ENCODE measurements at places on chromosomes 11 and 22. TPM values are rescaled to one million over a fixed set of nuclear protein-coding genes. Genes with fewer than 3 reads are reported as not detected.

DNA sequence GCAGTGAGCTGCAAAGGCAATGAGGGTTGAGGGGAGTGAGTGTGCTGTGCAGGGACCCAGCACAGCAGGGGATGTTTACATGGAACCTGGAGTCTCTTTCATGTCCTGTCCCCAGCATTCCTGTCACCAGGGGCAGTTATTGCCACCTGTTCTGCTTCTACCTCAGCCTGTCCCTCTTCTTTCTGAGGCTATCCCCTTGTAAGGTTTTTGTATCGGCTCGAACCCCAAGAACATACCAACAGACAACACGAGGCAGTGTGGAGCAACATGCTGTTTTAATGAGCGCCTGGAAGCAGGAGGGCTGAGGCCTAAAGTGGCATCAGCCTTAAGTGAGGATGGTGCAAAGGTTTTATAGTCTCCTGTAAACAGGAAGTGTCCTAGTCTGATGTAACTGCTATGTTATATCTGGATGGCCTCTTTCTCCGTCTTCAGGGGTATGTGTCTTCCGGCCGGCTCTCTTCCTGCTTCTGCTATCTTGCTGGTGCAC, 3.9 kb downstream of the SCGB2A2 start:
- no peak for DNase-seq
- no peaks in the 10 kb centered on the region for H3K4me1 ChIP-seq

- H3K4me3 ChIP-seq = no peak overlapping the region
- H3K4me1 ChIP-seq = no peaks in the 10 kb centered on the region
- no peak for DNase-seq
Measured at GRCh38 chr11:82403640-82404305, 329.9 kb downstream of the FAM181B start.

DNA sequence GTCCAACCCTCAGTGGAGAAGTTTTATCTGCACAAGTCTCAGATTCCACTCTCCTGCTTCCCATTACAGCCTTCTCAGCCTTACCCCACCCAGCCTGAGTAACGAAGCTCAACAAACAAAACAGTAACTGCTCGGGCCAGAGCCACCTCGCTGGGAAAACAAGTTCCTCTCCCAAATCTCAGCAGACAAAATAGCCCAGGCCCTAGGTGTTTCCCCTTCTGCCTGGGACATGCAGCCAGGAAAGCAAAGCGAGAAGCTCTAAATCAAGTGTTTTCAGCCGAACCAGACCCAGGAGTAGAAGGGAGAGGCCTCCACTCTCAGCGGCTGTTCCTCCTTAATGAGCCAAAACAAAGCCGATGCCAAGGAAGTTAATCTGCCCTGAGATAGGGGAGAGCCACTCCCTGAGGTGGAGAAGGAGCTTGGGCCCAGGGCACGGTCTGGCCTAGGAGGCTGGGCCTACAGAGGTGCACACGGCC, 44.0 kb downstream of the LIF start:
- H3K27me3 ChIP-seq = no peaks in the 10 kb centered on the region
- peaks cover 7% of the 10 kb centered on the region for H3K36me3 ChIP-seq
- no peak overlapping the region for H3K4me3 ChIP-seq
- DNase-seq = no peak
- peaks cover 22% of the 10 kb centered on the region for H3K4me1 ChIP-seq

DNA sequence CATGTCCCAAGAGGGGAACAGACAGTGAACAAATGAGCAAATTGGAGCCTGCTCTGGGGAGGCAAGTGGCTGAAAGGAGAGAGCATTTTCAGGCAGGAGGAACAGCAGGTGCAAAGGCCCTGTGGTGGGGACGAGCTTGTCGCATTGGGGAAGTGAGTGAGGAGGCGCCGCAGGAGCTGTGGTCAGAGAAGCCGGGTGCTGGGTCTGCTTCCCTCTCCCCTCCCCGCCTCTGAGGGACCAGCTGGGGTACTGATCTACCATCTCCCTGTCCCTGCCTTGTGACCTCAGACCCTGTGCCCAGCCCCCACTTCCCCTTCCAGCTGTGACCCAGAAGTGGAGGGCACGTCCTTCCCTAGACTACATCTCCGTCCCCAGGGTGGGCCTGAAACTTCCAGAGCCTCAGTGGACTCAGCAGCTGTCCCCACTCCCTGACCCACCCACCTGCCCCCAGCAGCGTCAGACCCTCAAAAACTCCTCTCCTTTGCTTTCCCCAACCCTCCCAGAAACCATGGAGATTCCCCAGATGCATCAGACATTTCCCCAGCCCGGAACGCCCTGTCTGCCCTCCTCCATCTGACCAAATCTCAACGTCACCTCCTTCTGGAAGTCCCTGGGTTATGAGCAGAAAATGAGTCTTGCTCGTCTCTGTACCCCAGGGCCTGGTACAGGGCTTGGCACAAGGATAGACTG, 19.7 kb upstream of the PDGFB start:
- no peaks in the 10 kb centered on the region for H3K27me3 ChIP-seq
- no peak overlapping the region for H3K4me3 ChIP-seq
- DNase-seq = no peak
- peaks cover 10% of the 10 kb centered on the region for H3K4me1 ChIP-seq

- no peaks in the 10 kb centered on the region for H3K36me3 ChIP-seq
- DNase-seq = peak; percentile 74
- peaks cover 31% of the 10 kb centered on the region for H3K4me1 ChIP-seq
- peak overlapping the region; percentile 68 for H3K27ac ChIP-seq
Measured at GRCh38 chr11:34339149-34340064, 18.4 kb downstream of the ABTB2 start.

GRCh38 chr11:44971185-44971584, 20.5 kb upstream of the TP53I11 start:
- H3K4me3 ChIP-seq = no peak overlapping the region
- H3K4me1 ChIP-seq = peaks cover 4% of the 10 kb centered on the region
- H3K36me3 ChIP-seq = no peaks in the 10 kb centered on the region
- no peaks in the 10 kb centered on the region for H3K27me3 ChIP-seq

GRCh38 chr11:128343135-128343514, 244.2 kb downstream of the ETS1 start:
- H3K4me1 ChIP-seq = peaks cover 70% of the 10 kb centered on the region
- H3K4me3 ChIP-seq = peak overlapping the region; percentile 10
- peak overlapping the region; percentile 95 for H3K27ac ChIP-seq
- H3K36me3 ChIP-seq = peaks cover 6% of the 10 kb centered on the region

DNA sequence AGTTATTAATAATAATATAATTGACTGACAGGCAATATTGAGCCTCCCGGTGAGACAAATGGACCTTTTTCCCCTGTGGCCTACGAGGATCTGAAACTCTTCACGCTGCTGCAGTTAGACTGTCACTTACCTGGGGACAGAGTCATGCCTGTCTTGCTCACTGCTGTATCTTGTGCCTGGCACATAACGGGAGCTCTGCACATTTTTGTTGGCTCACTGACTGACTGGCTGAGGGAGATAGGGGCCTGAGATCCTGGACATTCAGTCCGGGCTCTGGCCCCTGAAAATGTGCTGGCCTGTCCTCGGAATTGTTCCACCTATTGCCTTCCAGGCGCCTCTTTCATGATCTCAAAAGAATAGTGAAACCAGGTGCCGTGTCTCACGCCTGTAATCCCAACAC, 743 bp upstream of the CD3D start:
- H3K4me3 ChIP-seq = peak overlapping the region; percentile 87
- H3K4me1 ChIP-seq = peaks cover 66% of the 10 kb centered on the region
- H3K36me3 ChIP-seq = peaks cover 60% of the 10 kb centered on the region
- peak; percentile 50 for DNase-seq
- peak overlapping the region; percentile 97 for H3K27ac ChIP-seq

DNA sequence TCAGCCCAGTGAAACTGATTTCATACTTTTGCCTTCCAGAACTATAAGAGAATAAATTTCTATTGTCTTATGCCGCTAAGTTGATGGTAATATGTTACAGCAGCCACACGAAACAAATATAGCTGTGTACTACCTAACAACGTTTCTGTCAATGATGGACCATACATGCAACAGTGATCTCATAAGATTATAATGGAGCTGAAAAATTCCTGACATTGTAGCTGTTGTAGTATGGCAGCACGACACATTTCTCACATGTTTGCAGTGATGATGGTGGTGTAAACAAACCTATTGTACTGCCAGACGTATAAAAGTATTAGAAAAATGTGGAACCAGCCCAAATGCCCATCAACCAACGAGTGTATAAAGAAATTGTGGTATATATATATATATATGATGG, 5.8 kb upstream of the SLC5A1 start:
- no peak overlapping the region for H3K4me3 ChIP-seq
- no peak for DNase-seq
- H3K27me3 ChIP-seq = peaks cover 58% of the 10 kb centered on the region
- H3K36me3 ChIP-seq = no peaks in the 10 kb centered on the region
- no peak overlapping the region for H3K27ac ChIP-seq

GRCh38 chr22:44342347-44342956, 29.7 kb upstream of the SHISAL1 start:
- no peaks in the 10 kb centered on the region for H3K36me3 ChIP-seq
- H3K27me3 ChIP-seq = peaks cover 14% of the 10 kb centered on the region
- H3K4me3 ChIP-seq = no peak overlapping the region
- no peaks in the 10 kb centered on the region for H3K4me1 ChIP-seq

GRCh38 chr11:126224647-126225294, 13.2 kb downstream of the FAM118B start:
- H3K27ac ChIP-seq = no peak overlapping the region
- peaks cover 7% of the 10 kb centered on the region for H3K36me3 ChIP-seq
- no peak overlapping the region for H3K4me3 ChIP-seq
- no peaks in the 10 kb centered on the region for H3K4me1 ChIP-seq
- no peaks in the 10 kb centered on the region for H3K27me3 ChIP-seq

DNA sequence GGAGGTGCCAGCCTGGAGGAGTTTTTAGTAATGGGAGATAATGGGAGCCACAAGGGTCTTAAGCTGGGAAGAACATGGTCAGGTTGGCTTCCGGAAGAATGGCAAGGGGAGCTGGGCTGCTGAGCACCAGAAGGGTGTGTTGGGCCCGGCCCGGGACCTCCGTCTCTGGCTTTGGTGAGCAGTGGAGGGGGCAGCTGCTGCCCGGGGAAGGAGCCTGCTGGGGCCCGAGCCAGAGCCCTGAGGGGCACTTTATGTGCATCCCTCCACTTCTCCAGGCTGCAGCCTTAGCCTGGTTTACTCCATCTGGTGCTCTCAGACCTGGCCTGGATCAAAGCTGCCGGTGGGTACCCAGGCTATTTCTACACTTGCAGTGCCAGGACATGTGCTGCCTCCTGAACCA, 8.7 kb upstream of the NPAS4 start:
- no peak overlapping the region for H3K4me3 ChIP-seq
- H3K27ac ChIP-seq = no peak overlapping the region
- H3K4me1 ChIP-seq = peaks cover 3% of the 10 kb centered on the region
- DNase-seq = no peak
- H3K36me3 ChIP-seq = no peaks in the 10 kb centered on the region
- peaks cover 43% of the 10 kb centered on the region for H3K27me3 ChIP-seq

- H3K36me3 ChIP-seq = peaks cover 7% of the 10 kb centered on the region
- H3K27me3 ChIP-seq = peaks cover 13% of the 10 kb centered on the region
- no peak overlapping the region for H3K27ac ChIP-seq
Measured at GRCh38 chr11:118082880-118083552, 3.7 kb downstream of the SMIM35 start.

DNA sequence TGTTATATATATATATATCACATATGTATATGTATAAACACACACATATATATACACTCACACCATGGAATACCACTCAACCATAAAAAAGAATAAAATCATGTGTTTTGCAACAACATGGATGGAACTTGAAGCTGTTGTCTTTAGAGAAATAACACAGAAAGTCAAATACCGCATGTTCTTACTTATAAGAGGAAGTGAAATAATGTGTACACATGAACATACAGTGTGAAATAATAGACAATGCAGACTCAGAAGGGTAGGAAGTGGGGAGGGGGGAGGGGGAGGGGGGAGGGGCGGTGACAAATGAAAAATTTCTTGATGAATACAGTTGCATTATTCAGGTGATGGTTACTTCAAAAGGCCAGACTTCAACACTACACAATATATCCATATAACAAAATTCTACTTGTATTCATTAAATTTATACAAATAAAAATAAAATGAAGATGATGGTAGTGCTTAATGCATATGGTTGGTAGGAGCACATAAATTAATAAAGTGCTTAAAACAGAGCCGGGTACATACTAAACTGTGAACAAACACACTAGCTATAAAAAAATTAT, 5.8 kb upstream of the OR5B2 start:
- no peak overlapping the region for H3K27ac ChIP-seq
- no peaks in the 10 kb centered on the region for H3K36me3 ChIP-seq
- H3K4me3 ChIP-seq = no peak overlapping the region
- no peaks in the 10 kb centered on the region for H3K4me1 ChIP-seq
- peaks cover 3% of the 10 kb centered on the region for H3K27me3 ChIP-seq
- no peak for DNase-seq

- no peaks in the 10 kb centered on the region for H3K4me1 ChIP-seq
- H3K27ac ChIP-seq = no peak overlapping the region
- no peak for DNase-seq
Measured at GRCh38 chr11:32386770-32387377, 48.5 kb downstream of the WT1 start.

DNA sequence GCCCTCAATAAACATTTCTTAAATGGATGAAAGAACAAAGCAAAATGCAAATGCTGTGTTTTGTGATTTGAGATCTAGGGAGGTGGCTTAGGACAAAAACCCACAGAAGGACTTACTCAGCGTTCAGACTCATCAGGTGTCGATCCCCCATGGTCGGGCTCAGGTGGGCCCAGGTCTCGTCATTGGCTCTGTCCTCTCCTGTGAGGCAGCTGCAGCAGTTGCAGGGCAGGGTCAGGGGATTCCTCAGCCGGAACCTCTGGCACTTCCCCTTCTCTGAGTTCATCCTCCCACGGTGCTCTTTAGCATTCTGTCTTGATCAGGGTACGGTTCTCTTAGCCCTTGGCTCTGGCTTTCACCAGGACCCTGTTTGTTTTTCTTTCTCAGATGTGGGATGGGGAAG, 14.0 kb upstream of the ACR start:
- no peaks in the 10 kb centered on the region for H3K36me3 ChIP-seq
- no peak overlapping the region for H3K27ac ChIP-seq
- DNase-seq = no peak
- H3K4me3 ChIP-seq = no peak overlapping the region

DNA sequence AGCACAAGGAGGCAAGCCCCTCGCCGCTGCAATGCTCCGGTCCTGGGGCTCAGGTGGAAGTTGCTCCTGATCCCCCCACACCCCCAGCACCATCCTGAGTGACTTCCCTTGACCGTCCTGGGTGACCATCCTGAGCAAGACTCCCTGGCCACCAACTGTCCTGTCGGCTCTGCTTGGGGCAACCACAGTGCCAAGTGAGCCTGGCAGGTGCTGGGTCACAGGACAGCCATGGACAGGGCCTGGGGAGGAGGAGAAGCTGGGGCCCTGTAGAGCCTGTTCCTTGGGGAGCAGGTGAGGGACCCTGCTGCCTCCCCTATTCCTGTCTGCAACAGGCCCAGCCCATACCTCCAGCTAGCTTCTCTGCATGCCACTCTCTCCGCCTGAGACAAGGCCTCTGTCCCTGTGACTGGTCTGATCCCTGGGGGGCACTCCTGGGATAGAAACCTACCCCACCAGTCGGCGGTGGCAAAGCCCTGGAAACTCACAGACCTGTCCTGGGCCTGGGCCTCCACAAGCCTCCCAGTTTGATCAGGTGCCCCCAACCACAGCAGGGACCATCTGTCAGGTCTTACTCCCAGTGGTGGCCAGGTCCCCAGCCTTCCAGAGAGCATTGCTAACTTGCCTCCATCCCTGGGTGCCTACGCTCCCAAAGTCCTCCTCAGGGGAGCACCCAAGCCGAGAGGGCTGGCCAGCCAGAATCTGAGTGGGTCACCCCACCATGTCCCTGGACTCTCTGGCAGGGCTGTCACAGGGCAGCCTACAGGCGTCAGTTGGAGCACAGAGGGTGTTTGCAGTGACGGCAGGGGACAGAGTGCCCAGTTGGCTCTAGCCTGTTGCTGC, 68.7 kb upstream of the WNT7B start:
- peaks cover 15% of the 10 kb centered on the region for H3K27me3 ChIP-seq
- DNase-seq = no peak
- H3K36me3 ChIP-seq = no peaks in the 10 kb centered on the region

MS4A3 gene
- total RNA-seq = not detected

RPUSD4 gene
- 38.8 TPM for total RNA-seq

OR5P2 gene
- total RNA-seq = not detected

SERHL2 gene
- total RNA-seq = 1.4 TPM

LGALS12 gene
- total RNA-seq = 0.29 TPM

ARVCF gene
- total RNA-seq = 0.50 TPM

Data from activated CD8-positive, alpha-beta memory T cell treated with anti-CD3 and anti-CD28 coated beads, Interleukin-2, amount 10 ng/mL, durations not matched to agents 7 days and 5 days (primary cell).